ENCODE measurements at places on chromosomes 3 and 15. TPM values are rescaled to one million over a fixed set of nuclear protein-coding genes. Genes with fewer than 3 reads are reported as not detected.

DNA sequence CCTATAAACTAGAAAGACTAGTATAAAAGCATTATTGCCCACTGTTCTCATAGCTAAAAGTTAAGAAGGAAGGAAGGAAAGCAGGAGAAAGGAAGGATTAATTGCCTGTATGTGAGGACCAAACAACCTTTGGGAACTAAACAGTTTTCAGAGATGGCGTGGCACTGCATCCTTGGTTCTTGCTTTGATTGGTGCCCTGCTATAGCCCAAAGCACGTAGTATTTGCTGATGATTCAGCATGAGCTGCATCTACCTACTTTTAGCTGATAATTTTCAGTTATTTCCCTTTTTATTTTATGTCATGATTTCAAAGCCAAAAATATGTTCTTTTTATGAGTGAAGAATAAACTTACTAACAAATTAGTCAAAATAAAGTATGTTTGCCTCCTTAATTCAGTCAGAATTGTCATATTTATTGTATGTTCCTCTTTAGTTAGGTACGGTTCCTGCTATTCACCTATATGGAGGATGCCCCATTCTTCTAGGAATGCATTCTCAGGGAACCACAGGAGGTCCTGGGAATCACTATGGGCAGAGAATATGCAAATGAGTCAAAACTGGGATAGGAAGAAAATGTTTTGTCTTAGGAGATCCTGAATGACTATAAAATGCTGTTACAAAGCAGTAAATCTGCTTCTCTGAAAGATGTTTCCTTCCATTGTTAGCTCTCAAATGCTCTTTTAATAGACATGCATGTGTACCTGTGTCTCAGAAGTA lies 65.4 kb upstream of the THSD4 start:
- H3K27me3 ChIP-seq: 0 out of 2 replicates have a peak, but pooled peaks cover 2% of the 10 kb centered on the region
- H3K4me1 ChIP-seq: peaks cover 86% of the 10 kb centered on the region
- H3K36me3 ChIP-seq: peaks cover 28% of the 10 kb centered on the region
- H3K4me3 ChIP-seq: peak overlapping the region; percentile 31
- peak overlapping the region; percentile 84 for H3K27ac ChIP-seq
- peak; percentile 23 for DNase-seq

- H3K4me3 ChIP-seq: no peak overlapping the region
- peaks cover 20% of the 10 kb centered on the region for H3K36me3 ChIP-seq
- H3K27me3 ChIP-seq: no peaks in the 10 kb centered on the region
- H3K27ac ChIP-seq: no peak overlapping the region
- peaks cover 29% of the 10 kb centered on the region for H3K4me1 ChIP-seq
Measured at GRCh38 chr15:52424856-52425431, 103.7 kb downstream of the MYO5A start.

DNA sequence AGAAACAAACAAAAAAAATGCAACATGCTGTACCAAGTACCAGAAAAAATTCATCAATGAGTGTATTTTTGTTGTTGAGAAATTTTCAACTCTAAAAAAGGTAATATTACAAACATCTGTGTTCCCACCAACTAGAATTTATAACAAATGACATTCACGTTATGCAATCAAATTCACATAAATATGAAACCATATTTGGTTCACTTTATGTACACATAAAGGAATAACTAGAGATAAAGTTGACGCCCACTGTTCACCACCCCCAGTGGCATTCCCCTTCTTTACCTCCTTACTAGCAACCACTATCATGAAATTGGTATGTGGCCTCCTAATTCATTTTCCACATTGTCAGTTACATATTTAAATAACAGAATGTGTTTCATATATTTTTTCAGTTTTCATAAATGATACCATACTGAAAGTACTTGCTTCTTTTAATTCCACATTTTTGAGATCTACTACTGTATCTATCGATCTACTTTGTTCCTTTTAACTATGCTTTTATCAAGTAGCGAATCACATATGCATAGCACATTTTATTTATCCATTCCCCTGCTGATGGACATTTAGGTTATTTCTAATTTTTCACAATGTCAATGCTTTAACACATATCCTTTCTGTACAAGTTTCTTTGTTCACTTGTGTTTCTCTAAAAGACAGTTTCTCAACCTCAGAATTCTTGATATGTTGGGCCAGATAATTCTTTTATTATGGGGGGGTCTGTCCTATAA lies 34.5 kb downstream of the TBC1D5 start:
- no peak overlapping the region for H3K27ac ChIP-seq
- no peaks in the 10 kb centered on the region for H3K27me3 ChIP-seq
- no peak for DNase-seq
- no peaks in the 10 kb centered on the region for H3K4me1 ChIP-seq
- H3K36me3 ChIP-seq: peaks cover 5% of the 10 kb centered on the region

GRCh38 chr3:81485444-81485865 lies 276.0 kb downstream of the GBE1 start:
- peaks cover 12% of the 10 kb centered on the region for H3K36me3 ChIP-seq
- H3K4me3 ChIP-seq: peak overlapping the region; percentile 44
- peak; percentile 70 for DNase-seq
- H3K27me3 ChIP-seq: no peaks in the 10 kb centered on the region
- H3K4me1 ChIP-seq: peaks cover 25% of the 10 kb centered on the region

DNA sequence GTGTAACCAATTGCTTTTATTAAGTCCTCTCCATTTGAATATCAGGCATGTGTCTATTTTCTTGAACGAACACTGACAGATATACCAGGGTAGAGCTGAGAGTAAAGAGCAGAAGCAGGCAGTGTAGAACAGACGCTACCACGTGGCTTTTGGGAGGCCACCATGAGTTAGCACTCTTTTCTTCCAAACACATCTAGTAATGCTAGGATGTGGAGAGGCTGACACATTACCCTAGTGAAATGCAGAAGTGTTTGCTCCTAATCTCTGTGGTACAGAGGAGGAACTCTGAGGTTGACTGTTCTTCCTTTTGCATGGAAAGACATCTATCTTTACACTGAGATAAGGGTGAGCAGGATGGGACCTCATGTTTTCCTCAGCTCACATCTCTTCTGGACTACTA lies 216.3 kb downstream of the SATB1 start:
- peaks cover 4% of the 10 kb centered on the region for H3K27me3 ChIP-seq
- H3K4me3 ChIP-seq: no peak overlapping the region
- H3K27ac ChIP-seq: no peak overlapping the region
- no peak for DNase-seq
- no peaks in the 10 kb centered on the region for H3K4me1 ChIP-seq

DNA sequence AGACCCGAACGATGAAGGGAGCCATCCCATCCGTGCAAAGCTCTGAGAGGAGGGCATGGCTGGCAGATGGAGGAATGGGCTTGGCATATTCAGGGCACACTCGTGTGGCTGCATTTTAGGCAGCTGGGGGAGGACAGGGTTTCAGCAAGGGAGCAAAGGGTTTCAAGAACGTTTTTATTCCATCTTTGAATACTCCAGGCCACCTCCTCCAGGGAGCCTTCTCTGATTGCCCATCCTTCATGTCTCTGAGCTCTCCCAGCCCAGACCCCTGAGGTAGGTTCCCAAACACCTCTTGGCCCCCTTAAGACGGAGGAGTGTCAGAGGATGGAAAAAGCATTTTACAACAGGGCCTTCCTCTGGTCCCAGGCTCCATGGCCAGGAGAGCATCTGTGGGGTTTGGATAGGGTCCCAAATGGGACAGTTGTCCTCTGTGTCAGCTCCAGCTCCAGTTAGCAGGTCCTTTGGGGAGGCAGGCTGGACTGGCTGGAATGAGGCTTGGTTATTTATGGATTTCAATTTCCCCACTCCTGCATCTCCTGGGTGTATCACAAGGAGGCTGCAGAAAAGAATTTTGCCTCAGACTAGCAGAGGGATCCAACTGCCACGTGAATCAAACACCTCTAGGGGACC lies 17.7 kb upstream of the SLC6A1 start:
- H3K4me1 ChIP-seq: peaks cover 8% of the 10 kb centered on the region
- no peak overlapping the region for H3K4me3 ChIP-seq
- no peak for DNase-seq
- H3K27me3 ChIP-seq: peaks cover 45% of the 10 kb centered on the region

DNA sequence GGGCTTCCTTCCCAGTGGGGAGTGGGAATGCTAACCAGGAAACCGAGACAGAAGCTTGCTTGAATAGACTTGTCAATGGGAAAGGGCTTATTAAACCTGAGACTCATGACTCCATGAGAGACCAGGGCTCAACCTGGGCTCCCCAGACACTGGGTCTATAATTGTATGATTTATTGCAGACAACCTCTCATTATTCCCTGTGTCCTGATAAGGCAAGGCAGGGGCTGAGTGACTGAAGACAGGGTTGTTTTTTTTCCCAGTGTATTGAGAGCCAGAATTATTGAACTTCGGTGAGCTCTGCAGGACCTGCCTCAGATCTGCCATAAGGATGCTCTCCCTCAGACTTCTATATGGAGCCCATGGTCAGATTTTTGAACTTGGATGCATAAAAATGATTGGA lies 79.5 kb upstream of the KLHL25 start:
- no peak overlapping the region for H3K4me3 ChIP-seq
- H3K36me3 ChIP-seq: no peaks in the 10 kb centered on the region
- H3K27me3 ChIP-seq: peaks cover 15% of the 10 kb centered on the region
- no peak overlapping the region for H3K27ac ChIP-seq
- peaks cover 1% of the 10 kb centered on the region for H3K4me1 ChIP-seq

DNA sequence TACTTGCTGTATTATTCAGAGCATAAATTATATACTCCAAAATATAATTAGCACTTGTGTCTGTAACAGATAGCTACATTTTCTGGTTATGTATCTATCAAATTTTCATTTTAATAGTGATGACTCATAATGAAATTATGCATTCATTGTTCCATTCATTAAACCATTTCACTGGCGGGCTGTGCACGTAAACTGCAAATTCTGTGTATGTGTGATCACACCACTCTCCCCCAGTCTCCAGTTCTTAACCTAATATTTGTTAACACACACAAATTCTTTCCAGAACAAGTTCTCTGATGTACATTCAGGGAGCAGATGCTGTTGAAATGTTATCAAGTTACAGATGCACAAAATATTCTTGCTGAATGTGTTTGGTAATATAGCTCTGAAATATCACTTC lies 3.8 kb upstream of the KCNMB2 start:
- H3K4me1 ChIP-seq: no peaks in the 10 kb centered on the region
- peaks cover 4% of the 10 kb centered on the region for H3K27me3 ChIP-seq
- DNase-seq: no peak

- no peaks in the 10 kb centered on the region for H3K27me3 ChIP-seq
- DNase-seq: no peak
- H3K27ac ChIP-seq: no peak overlapping the region
Measured at GRCh38 chr3:18234717-18235335, 190.3 kb downstream of the SATB1 start.

- H3K36me3 ChIP-seq: no peaks in the 10 kb centered on the region
- no peak overlapping the region for H3K4me3 ChIP-seq
- no peak overlapping the region for H3K27ac ChIP-seq
- H3K4me1 ChIP-seq: no peaks in the 10 kb centered on the region
- H3K27me3 ChIP-seq: no peaks in the 10 kb centered on the region
Measured at GRCh38 chr15:27342991-27343390, 372.0 kb downstream of the GABRG3 start.

- no peak overlapping the region for H3K4me3 ChIP-seq
- DNase-seq: no peak
Measured at GRCh38 chr15:57323806-57324589, 52.3 kb upstream of the CGNL1 start.

GRCh38 chr3:16821053-16821452 lies 63.7 kb upstream of the PLCL2 start:
- peaks cover 1% of the 10 kb centered on the region for H3K27me3 ChIP-seq
- H3K4me1 ChIP-seq: no peaks in the 10 kb centered on the region
- no peaks in the 10 kb centered on the region for H3K36me3 ChIP-seq
- H3K4me3 ChIP-seq: no peak overlapping the region

COL7A1 gene
- 82.8 TPM for total RNA-seq

KLF15 gene
- 1.2 TPM for total RNA-seq

LMAN1L gene
- total RNA-seq: not detected

INSYN1 gene
- 1.2 TPM for total RNA-seq

GOLGA8T gene
- total RNA-seq: not detected

CACNA2D2 gene
- 0.09 TPM for total RNA-seq

ERICH6 gene
- not detected for total RNA-seq
